LHCN-M2 (cell line): ENCODE measurements at places on chromosomes 12 and 14. TPM values are rescaled to one million over a fixed set of nuclear protein-coding genes. Genes with fewer than 3 reads are reported as not detected.

Gene TGM1
- 0.38 and 2.5 TPM in 2 replicates for total RNA-seq

Gene SCYL2
- total RNA-seq = 42.6 and 54.2 TPM in 2 replicates

Gene DNAJC22
- 1.1 and 1.4 TPM in 2 replicates for total RNA-seq

Gene CEP290
- total RNA-seq = 19.8 and 22.8 TPM in 2 replicates

Gene PHETA1
- 14.5 and 19.7 TPM in 2 replicates for total RNA-seq

Gene RD3L
- total RNA-seq = not detected in 2 replicates

Gene EGLN3
- 1.5 and 2.9 TPM in 2 replicates for total RNA-seq

Gene ISCU
- 122 and 132 TPM in 2 replicates for total RNA-seq

Gene HOXC10
- total RNA-seq = 6.9 and 7.5 TPM in 2 replicates

Gene LALBA
- not detected in 2 replicates for total RNA-seq

Gene LIN7A
- total RNA-seq = 0.57 and 1.3 TPM in 2 replicates

Gene GLIPR1L1
- not detected in 2 replicates for total RNA-seq

Gene IFNG
- not detected in 2 replicates for total RNA-seq

Gene FAM186B
- total RNA-seq = 0.19 and 0.40 TPM in 2 replicates

Gene PTPRO
- 0.45 and 0.63 TPM in 2 replicates for total RNA-seq

Gene DIO2
- 0.38 and 1.3 TPM in 2 replicates for total RNA-seq

Gene SMCO2
- not detected in 2 replicates for total RNA-seq

Gene E2F7
- 18.0 and 20.6 TPM in 2 replicates for total RNA-seq

Gene JPH4
- not detected in 2 replicates for total RNA-seq

Gene ERP27
- total RNA-seq = not detected in 2 replicates

Gene YEATS4
- 39.9 and 48.4 TPM in 2 replicates for total RNA-seq

Gene L3HYPDH
- total RNA-seq = 39.6 and 41.6 TPM in 2 replicates

Gene KRT72
- total RNA-seq = not detected in 2 replicates

Gene CLEC4C
- not detected in 2 replicates for total RNA-seq

Gene RNASE7
- total RNA-seq = not detected in 2 replicates

Gene ATP23
- total RNA-seq = 6.8 and 13.9 TPM in 2 replicates

Gene POU6F1
- 1.2 and 1.8 TPM in 2 replicates for total RNA-seq

Gene BEST3
- total RNA-seq = 1.0 and 2.4 TPM in 2 replicates

Gene AKAP6
- 1.8 and 2.7 TPM in 2 replicates for total RNA-seq

Gene HOXC12
- 0.34 and 0.38 TPM in 2 replicates for total RNA-seq

Gene CD4
- total RNA-seq = 0.92 TPM in 1 of 2 replicates, not detected in the other

Gene ADCY4
- total RNA-seq = under 0.01 TPM in 1 of 2 replicates, not detected in the other
